ENCODE measurements at places on chromosomes 7 and 10.

DNA sequence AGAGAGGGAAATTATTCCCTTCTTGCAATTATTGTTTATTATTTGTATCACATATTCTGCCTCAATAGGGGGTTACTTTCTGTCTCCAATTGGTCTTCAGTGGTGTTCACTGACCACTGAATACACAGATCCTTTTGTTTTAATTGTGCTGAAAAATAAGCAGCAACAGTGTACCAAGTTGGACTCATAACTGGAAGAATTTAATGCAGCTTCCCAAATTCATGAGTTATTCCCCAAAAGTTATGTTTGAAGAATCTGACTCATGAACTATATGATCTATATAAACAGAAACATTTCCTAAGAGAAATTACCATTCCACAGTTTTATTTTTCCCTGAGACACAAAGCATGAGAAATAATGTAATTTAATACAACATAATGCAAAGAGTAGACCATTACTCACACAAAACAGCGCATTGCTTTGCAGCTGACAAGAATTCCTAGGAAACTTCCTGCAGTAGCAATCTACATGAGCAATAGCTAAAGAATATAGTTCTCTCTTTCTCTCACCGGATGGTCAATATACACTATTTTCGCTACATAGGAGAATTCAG is 479.2 kb downstream of the HTR7 start:
- DNase-seq: no peak

- DNase-seq: peak; percentile 40
These were observed 62.9 kb upstream of the FAM171A1 start for GRCh38 chr10:15433850-15434537.

DNA sequence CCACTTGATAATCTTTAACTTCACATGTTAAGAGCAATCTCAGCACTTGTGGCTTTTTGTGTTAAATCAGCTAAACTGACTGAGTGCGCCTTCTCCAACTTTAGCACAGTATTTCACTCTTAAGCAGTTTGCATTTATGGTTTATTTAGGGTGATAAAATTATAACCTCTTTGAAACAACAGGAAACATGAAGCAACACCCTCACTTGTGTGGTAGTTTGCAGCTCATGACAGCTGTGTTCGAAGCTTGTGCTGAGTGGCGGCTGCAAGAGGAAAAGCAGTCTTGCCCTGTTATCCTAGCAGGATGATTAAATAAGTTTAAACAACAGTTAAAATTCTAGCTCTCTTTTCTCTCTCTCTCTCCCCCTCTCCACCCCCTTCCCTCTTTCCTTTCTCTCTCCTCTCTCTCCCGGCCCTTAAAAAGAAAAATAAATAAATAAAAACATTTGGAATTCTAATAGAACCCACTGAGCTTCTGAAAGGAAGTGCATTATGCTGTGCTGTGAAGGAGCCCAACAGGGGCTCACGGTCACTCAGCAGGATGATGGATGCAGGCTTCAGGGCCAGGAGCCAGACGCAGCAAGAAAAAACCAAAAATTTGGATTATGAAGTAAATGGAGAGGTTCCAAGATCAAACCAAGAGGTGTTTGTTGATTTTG is 25.2 kb downstream of the OGDH start:
- no peak for DNase-seq

- peak; percentile 44 for DNase-seq
These were observed 63.4 kb upstream of the PLA2G12B start for GRCh38 chr10:73017955-73018480.

DNA sequence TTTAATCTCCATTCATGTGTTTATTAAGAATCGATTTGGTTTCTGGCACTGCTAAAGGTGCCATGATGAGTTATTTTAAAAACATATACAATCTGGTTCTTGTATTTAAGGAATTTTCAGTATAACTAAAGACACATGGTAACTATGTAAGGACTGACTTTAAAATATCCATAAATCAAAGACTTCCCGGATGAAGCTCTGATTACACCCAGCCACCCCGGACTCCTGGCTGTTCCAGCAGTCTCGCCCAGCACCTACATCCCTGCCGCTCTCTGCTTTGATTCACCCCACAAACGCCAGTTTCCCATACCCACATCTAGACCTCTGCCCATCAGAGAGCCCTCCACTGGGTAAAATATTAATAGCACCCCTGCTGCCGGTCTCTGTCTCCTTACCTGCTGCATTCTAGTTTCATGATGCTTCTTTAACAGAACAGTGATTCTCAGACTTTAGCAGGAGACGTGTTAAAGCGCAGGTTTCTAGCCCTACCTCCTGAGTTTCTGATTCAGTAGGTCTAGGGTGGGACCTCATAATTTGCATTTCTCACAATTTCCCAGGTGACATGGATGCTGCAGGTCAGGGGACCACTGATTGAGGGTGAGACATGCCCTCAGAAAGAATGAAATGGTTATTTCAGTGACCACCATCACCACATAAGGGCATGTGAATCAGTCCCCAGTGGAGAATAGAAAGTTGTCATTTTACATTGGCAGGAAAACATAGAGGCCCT is 185.7 kb downstream of the KIAA1217 start:
- DNase-seq: no peak

DNA sequence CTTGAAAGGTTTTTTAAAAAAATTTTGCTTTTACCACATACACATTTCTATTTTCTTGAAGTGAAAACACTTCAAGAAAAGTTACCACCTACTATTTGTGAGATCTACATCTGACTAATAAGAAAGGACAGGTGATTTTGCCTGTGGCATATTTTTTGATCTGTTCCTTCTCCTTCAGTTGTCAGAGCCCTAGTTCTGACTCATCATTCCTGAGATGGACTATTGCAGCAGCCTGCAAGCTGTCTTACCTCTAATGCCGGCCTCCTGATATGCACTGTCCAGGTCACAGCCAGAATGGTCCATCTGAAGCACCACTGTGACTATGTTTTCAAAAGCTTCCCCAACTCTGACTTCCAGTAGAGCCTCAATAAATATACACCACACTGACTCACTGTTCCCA is 28.2 kb upstream of the ANK3 start:
- DNase-seq: no peak

All from right hindlimb (tissue), 1 donor.